ENCODE measurements at places on chromosomes 2 and 18.

GRCh38 chr2:132415915-132416722 is 486 bp upstream of the GPR39 start:
- no peak for DNase-seq

DNA sequence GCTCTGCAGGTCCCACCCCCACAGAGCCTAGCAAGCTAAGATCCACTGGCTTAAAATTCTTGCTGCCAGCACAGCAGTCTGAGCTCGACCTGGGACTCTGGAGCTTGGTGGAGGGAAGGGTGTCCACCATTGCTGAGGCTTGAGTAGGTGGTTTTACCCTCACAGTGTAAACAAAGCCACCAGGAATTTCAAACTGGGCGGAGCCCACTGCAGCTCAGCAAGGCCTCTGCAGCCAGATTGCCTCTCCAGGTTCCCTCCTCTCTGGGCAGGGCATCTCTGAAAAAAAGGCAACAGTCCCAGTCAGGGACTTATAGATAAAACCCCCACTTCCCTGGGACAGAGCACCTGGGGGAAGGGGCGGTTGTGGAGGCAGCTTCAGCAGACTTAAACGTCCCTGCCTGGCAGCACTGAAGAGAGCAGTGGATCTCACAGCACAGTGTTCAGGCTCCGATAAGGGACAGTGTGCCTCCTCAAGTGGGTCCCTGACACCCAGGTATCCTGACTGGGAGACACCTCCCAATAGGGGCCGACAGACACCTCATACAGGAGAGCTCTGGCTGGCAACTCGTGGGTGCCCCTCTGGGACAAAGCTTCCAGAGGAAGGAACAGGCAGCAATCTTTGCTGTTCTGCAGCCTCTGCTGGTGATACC is 20.0 kb upstream of the NEMP2 start:
- no peak for DNase-seq

GRCh38 chr2:111984213-111984604 is 70.9 kb upstream of the TMEM87B start:
- no peak for DNase-seq

DNA sequence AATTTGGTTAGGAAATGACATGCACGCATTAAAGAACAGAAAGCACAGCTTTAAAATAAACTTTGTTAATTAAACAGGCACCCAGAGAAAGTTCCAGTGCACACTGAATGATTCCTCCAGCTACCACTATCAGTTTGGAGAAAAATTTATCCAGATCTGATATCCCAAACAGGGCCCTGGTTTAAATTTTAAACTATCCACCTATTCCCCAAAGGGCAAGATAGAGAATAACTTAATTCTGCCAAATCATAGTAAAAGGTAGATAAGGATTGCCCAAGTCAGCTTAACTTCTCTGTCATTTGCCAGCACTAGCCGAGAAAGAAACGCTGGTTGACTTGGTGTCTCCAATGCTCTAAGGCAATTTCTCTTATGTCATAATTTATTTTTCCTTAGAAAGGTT is 321.9 kb upstream of the PKDCC start:
- DNase-seq = no peak

DNA sequence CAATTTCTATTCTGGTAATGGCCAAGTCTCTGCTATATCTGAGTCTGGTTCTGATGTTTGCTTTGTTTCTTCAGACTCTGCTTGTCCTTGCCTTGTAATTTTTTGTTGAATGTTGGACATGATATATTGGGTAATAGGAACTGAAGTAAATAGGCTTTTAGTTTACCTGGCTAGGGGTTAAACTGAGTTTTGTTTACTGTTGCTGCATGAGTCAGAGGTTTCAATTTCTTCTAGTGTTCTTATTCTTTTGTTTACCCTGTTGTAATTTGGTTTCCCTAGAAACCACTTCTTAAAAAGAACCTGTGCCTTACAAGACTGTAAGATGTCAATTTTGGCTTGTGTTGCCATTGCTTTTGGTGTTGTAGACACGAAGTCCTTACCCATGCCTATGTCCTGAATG is 285.0 kb upstream of the KCNH7 start:
- DNase-seq = no peak

GRCh38 chr2:197369228-197369932 is 58.8 kb upstream of the ANKRD44 start:
- DNase-seq = no peak
